ENCODE measurements at places on chromosomes 3 and 15.

GRCh38 chr15:66803182-66803729 is 101.2 kb downstream of the SMAD6 start:
- peak; percentile 99 for DNase-seq

DNA sequence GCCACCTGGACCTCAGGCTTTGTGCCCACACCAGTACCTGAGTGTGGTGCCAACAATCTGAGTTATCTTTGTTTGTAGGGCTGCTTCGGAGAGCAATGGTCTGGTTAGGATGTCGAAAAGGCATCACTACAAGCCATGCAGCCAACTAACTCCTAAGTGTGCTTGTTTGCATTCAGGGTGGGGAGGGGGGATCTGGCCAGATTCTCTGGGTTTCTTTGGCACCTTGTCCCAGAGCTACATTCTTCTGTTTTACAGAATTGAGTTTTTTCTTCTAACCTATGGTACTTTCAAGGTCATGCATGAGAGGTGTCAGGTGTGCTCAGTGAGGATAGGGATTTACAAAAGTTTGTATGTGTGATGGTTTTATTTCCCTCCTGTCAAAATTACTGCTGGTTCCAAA is 391.4 kb upstream of the RARB start:
- no peak for DNase-seq

DNA sequence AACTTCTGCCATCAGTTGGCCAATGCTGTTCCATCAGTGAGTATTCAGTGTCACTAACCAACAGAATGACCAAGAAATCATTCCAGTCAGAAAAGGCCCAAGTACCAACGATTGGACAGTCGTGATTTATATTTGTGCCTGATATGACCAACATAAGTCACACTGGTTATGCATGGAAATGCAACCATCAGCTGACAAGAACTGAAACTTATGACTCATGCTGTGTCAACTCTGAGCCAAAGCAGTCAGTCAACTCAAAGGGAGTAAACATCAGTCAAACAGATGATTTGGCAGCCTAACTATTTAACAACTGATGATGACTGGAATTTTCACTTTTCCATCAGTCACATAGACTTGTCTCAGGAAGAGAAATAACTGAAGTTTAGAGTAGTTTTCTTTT is 142.4 kb downstream of the ANXA2 start:
- peak; percentile 25 for DNase-seq

DNA sequence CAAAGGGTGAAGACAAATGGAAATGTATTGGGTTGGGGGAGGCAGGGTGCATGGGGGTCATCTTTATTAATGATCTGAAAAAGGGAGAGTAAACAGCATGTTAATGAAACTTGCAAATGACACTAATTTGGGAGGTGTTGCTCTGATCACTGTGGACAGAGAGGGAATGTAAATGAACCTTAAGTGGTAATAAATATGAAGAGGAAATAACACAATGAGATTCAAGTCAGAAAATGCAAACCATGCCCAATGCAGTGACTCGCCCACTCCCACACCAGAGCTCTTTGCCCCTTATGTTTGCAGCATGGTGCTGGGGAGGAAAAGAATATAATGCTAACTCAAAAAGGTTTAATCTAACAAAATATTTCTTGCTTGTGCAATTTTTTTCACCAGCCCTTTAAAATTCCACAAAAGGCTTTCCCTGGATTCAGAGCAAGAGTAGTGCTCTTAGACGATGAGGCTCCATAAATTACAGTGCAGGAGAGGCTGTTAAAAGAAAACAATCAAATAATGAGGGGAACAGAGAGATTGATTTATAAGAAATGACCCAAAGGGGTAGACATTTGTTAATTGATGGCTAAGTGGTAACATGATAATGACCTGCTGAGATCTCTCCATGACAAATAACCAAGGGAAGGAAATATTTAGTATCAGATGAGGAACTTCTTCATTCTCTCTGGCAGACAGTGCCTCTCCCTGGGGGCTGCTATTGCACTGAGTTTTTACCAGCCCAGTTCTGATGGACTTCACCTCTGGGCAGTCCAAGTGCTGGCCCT is 210.0 kb upstream of the PPP2R3A start:
- DNase-seq, result no peak

DNA sequence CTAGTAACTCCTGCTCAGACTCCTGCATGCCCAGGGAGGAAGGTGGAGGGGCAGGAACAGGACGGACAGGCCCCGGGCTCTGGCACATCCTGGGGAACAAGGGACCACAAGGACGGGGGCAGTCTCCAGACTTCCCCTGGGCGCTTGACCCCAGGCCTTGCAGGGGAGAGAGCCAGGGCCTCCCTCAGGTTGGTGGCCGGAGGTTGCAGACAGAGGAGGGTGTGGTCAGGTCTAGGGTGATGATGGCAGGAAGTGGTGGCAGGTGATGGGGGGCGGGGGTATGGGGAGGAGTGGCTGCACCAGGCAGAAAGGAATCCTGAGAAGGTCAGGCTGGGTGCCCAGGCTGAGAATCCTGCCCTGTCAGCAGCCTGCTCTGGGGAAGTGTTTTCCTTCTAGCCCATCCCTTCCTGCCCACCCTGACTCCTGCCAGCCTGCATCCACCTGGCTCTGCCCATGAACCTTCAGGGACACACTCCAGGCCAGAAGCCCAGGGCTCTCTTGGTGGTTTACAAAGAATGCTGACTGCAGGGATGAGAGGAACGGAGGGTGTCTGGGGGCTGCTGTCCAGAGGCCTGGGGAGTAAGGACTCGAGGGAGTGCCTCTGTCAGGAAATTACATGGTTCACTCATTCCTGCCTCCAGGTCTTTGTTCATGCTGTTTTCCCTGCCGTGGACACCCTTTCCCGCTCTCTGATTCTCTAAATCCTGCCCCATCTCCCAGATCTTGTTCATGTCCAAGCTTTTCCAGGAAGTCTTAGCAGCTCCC is 15.8 kb downstream of the LOXL1 start:
- no peak for DNase-seq
